ENCODE measurements at places on chromosomes 2 and 18.

DNA sequence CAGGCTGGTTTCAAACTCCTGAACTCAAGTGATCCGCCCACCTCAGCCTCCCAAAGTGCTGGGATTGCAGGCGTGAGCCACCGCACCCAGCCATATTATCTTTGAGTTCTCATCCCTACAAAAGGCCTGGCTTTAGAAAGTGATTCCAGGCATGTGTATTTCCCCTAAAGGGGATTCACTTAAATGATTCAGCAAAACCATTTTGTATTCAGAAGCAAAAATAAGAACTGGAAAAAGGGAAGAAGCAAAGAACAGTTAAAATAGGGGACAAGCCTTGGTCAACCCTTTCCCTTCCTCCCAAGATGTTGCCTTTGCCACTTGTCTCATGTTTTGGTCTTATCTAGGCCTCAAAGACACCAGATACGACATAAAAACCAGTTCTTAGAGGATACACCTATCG is 10.5 kb downstream of the TM4SF20 start:
- H3K4me3 ChIP-seq: no peak overlapping the region
- no peak for DNase-seq
- H3K36me3 ChIP-seq: no peaks in the 10 kb centered on the region
- H3K4me1 ChIP-seq: peaks cover 6% of the 10 kb centered on the region
- no peak overlapping the region for H3K27ac ChIP-seq
- peaks cover 3% of the 10 kb centered on the region for H3K27me3 ChIP-seq

GRCh38 chr2:16657671-16658070 is 8.0 kb downstream of the CYRIA start:
- H3K4me1 ChIP-seq: peaks cover 74% of the 10 kb centered on the region
- no peak for DNase-seq
- peak overlapping the region; percentile 46 for H3K27ac ChIP-seq
- no peaks in the 10 kb centered on the region for H3K27me3 ChIP-seq
- no peaks in the 10 kb centered on the region for H3K36me3 ChIP-seq

DNA sequence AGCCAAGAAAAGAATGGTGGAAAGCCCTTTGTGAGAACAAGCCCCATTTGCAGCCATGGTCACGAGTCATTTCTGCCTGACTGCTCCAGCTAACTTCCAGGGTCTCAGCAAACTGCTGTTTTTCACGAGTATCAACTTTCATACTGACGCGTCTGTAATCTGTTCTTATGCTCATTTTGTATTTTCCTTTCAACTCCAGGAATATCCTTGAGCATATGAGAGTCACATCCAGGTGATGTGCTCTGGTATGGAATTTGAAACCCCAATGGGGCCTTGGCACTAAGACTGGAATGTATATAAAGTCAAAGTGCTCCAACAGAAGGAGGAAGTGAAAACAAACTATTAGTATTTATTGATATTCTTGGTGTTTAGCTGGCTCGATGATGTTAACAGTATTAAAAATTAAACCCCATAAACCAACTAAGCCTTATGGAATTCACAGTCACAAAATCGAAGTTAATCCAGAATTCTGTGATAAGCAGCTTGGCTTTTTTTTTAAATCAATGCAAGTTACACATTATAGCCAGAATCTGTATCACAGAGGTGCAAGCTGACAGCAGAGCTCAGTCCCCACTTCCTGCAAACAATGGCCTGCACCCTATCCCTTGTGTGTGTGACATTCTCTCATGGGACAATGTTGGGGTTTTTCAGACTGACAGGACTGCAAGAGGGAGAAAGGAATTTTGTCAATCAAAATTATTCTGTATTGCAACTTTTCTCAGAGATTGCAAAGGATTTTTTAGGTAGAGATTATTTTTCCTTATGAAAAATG is 26.1 kb downstream of the SLC14A1 start:
- no peak overlapping the region for H3K4me3 ChIP-seq
- no peak overlapping the region for H3K27ac ChIP-seq
- H3K27me3 ChIP-seq: peaks cover 13% of the 10 kb centered on the region

- no peaks in the 10 kb centered on the region for H3K36me3 ChIP-seq
- DNase-seq: no peak
- H3K27ac ChIP-seq: no peak overlapping the region
- H3K4me3 ChIP-seq: no peak overlapping the region
- no peaks in the 10 kb centered on the region for H3K27me3 ChIP-seq
- H3K4me1 ChIP-seq: no peaks in the 10 kb centered on the region
These were observed 93.7 kb downstream of the AOX1 start for GRCh38 chr2:200679535-200679934.

GRCh38 chr18:58687871-58688308 is 16.6 kb downstream of the MALT1 start:
- DNase-seq: peak; percentile 8
- peaks cover 44% of the 10 kb centered on the region for H3K4me1 ChIP-seq
- no peak overlapping the region for H3K4me3 ChIP-seq
- no peaks in the 10 kb centered on the region for H3K27me3 ChIP-seq

- DNase-seq: no peak
- H3K4me3 ChIP-seq: no peak overlapping the region
- H3K4me1 ChIP-seq: no peaks in the 10 kb centered on the region
- no peaks in the 10 kb centered on the region for H3K27me3 ChIP-seq
These were observed 86.6 kb upstream of the APCDD1 start for GRCh38 chr18:10367836-10368235.

GRCh38 chr2:235514627-235515363 is 21.0 kb downstream of the AGAP1 start:
- no peaks in the 10 kb centered on the region for H3K4me1 ChIP-seq
- peaks cover 21% of the 10 kb centered on the region for H3K27me3 ChIP-seq

DNA sequence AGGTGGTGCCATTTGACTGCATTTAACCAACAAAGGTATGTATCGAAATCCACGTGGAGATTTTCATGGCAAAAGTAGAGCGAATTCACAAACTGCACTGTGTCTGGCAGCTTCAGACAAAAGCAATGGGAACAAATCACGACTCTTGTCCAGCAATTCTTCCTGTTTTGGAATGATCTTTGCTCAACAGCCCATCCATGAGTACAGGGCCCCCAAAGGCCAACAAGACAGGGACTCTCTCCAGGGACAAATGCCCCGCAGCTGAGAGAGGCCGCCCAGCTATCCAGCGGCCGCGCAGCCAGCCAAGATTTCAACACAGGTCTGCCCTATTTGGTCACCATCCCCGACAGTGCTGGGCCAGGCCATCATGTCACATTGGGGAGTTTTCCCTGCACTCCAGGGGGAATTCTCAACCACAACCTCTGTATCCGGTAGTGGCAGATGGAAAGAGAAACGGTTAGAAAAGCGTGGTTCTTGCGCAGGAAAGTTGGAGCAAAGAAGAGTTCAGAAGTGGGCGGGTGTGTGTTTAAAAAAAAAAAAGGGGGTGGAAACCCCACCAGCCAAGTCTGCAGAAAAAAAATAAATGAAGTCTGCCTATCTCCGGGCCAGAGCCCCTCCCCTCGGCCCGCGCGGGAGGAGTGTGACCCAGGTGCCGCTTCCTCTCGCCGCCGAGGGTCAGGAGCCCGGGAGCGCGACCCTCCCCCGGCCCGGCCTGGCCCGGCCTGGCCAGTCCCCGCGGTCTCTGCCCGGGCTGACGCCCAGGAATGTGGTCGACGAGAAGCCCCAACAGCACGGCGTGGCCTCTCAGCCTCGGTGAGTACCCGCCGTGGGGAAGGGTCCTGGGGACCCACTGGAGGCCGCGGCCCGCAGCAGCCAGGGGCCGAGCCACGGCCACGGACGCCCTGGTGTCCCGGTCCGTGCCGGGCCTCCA is at the start of gene GYPC:
Gene GYPC, plus strand, starts transcription at position 659 of the 931 bp plus-strand sequence. Its CDS starts 106 bp downstream, at position 765.
- peaks cover 51% of the 10 kb centered on the region for H3K4me1 ChIP-seq
- peaks cover 9% of the 10 kb centered on the region for H3K36me3 ChIP-seq
- H3K27ac ChIP-seq: peak within 1 kb of the TSS; percentile 97
- no peaks in the 10 kb centered on the region for H3K27me3 ChIP-seq
- peak; percentile 56 for DNase-seq

DNA sequence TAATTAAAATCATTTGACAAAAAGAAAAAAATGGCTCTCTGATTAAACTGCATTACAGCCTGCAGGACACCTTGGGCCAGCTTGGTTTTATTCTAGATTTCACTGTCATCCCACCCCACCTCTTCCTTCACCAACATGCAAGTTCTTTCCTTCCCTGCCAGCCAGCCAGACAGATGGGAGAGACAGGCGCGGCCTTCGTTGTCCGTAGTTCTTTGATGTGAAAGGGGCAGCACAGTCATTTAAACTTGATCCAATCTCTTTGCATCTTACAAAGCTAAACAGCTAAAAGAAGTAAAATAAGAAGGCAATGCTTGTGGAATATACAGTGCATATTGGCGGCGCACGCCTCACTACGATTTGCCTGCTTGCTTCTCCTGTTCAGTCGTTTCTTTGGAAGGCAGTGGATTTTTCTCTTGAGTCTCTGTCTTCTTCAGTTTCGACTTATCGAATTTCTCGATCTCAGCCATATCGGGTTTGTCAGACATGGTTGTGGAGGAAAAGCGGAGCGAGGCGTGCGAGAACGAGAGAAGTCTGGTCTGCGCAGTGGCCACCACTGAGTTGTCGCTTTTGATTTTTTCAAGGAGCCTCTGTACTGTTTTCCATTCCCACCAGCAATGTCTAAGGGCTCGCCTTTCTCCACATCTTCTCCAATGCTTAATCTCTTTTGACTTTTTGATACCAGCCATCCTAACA is 22.4 kb downstream of the COLEC11 start:
- peaks cover 2% of the 10 kb centered on the region for H3K36me3 ChIP-seq
- no peak for DNase-seq
- H3K4me3 ChIP-seq: no peak overlapping the region
- H3K4me1 ChIP-seq: no peaks in the 10 kb centered on the region
- H3K27me3 ChIP-seq: no peaks in the 10 kb centered on the region
- no peak overlapping the region for H3K27ac ChIP-seq

DNA sequence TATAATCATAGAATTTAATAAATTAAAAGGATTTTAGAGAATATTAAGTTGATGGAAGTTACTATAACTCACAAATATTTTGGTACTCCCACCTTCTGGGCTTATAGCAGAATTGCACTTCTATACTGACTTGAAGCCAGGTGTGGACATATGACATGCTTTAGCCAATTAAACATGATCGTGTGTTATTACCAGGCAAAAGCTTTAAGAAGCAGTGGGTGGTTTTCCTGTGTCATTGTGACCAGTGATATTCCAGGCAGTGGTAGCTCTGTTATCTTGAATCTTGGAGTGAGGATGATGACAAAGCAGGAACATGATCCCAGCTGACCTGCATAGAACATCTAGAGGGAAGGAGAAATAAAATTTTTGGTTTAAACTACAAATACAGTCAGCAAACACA is 370.9 kb upstream of the ZEB2 start:
- no peak overlapping the region for H3K4me3 ChIP-seq
- no peaks in the 10 kb centered on the region for H3K4me1 ChIP-seq
- H3K27me3 ChIP-seq: no peaks in the 10 kb centered on the region
- peak; percentile 8 for DNase-seq

- no peak overlapping the region for H3K27ac ChIP-seq
- peaks cover 23% of the 10 kb centered on the region for H3K4me1 ChIP-seq
These were observed 59.5 kb downstream of the CAB39 start for GRCh38 chr2:230772156-230772555.

- H3K4me3 ChIP-seq: no peak overlapping the region
- H3K36me3 ChIP-seq: no peaks in the 10 kb centered on the region
- H3K4me1 ChIP-seq: no peaks in the 10 kb centered on the region
- no peaks in the 10 kb centered on the region for H3K27me3 ChIP-seq
- H3K27ac ChIP-seq: no peak overlapping the region
These were observed 379.9 kb downstream of the PIK3C3 start for GRCh38 chr18:42334931-42335330.

GRCh38 chr2:190378880-190379237 is 29.3 kb upstream of the MFSD6 start:
- H3K4me3 ChIP-seq: no peak overlapping the region
- H3K4me1 ChIP-seq: no peaks in the 10 kb centered on the region
- no peaks in the 10 kb centered on the region for H3K27me3 ChIP-seq
- no peak overlapping the region for H3K27ac ChIP-seq

- peaks cover 11% of the 10 kb centered on the region for H3K36me3 ChIP-seq
- no peaks in the 10 kb centered on the region for H3K27me3 ChIP-seq
- no peak overlapping the region for H3K27ac ChIP-seq
- no peak for DNase-seq
- H3K4me1 ChIP-seq: peaks cover 4% of the 10 kb centered on the region
These were observed 9.8 kb downstream of the MYOM1 start for GRCh38 chr18:3209859-3210569.

DNA sequence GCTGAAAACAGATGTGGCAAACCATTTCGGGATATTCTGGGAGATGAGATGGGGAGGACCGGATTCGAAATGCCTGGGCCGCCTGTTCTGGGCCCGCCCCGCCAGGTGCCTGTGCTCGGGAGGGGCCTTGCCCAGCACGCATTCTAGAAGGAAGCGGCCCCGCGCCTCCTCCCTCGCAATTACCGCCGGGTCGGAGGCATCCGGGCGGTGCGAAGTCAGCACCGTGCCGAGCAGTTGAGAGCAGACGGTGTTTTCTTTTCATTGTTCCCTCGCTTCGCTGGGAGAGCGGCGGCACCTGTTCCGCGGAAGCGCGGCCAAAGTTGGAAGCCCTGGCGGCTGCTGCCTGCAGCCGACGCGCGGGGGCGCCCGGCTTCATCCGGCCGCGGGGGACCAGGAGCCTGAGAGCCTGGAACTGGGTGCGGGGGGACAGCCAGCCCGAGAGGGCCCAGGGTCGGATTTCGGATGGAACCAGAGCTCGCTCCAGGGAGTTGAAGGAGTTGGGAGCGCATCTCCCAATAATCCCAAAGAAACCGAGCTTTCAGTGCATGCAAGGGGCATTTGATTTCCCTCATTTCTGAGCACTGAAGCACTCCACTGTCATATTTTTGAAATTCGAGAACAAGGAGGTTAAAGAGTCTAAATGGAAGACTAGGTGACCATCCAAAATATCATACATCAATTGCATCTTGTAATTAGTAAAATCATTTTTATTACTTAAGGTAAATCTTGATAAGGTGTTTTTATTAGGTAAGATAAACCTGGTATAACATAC is 241.8 kb upstream of the RAB12 start:
- no peak overlapping the region for H3K27ac ChIP-seq
- H3K4me3 ChIP-seq: peak overlapping the region; percentile 17
- H3K4me1 ChIP-seq: no peaks in the 10 kb centered on the region
- H3K36me3 ChIP-seq: no peaks in the 10 kb centered on the region
- H3K27me3 ChIP-seq: peaks cover 62% of the 10 kb centered on the region
- peak; percentile 3 for DNase-seq

- no peaks in the 10 kb centered on the region for H3K36me3 ChIP-seq
- H3K27ac ChIP-seq: peak overlapping the region; percentile 100
- peak overlapping the region; percentile 58 for H3K4me3 ChIP-seq
- no peaks in the 10 kb centered on the region for H3K27me3 ChIP-seq
- H3K4me1 ChIP-seq: peaks cover 49% of the 10 kb centered on the region
These were observed 3.2 kb downstream of the HS1BP3 start for GRCh38 chr2:20647738-20648137.

GRCh38 chr2:233084488-233084887 is 24.3 kb downstream of the INPP5D start:
- peaks cover 86% of the 10 kb centered on the region for H3K4me1 ChIP-seq
- H3K4me3 ChIP-seq: peak overlapping the region; percentile 89
- no peak overlapping the region for H3K27ac ChIP-seq
- peaks cover 38% of the 10 kb centered on the region for H3K36me3 ChIP-seq

- H3K27me3 ChIP-seq: peaks cover 27% of the 10 kb centered on the region
- DNase-seq: no peak
- peak overlapping the region; percentile 17 for H3K4me3 ChIP-seq
- H3K4me1 ChIP-seq: no peaks in the 10 kb centered on the region
- no peak overlapping the region for H3K27ac ChIP-seq
These were observed 115.8 kb upstream of the SIX3 start for GRCh38 chr2:44825702-44826101.

GRCh38 chr2:220279840-220280239 is 652.4 kb downstream of the SLC4A3 start:
- H3K4me1 ChIP-seq: no peaks in the 10 kb centered on the region
- H3K4me3 ChIP-seq: no peak overlapping the region
- H3K36me3 ChIP-seq: no peaks in the 10 kb centered on the region

All from naive B cell (primary cell).